ENCODE measurements at places on chromosomes 12 and 14.

- DNase-seq: no peak
Observed at GRCh38 chr14:103740991-103741689, 25.5 kb downstream of the ZFYVE21 start.

- DNase-seq: no peak
Observed at GRCh38 chr14:104587641-104588040, 8.1 kb downstream of the C14orf180 start.

- DNase-seq: no peak
Observed at GRCh38 chr12:119642986-119643385, 24.9 kb upstream of the PRKAB1 start.

GRCh38 chr12:52437508-52437907 is 3.3 kb upstream of the KRT75 start:
- no peak for DNase-seq

- no peak for DNase-seq
Observed at GRCh38 chr14:91388551-91388975, 29.1 kb downstream of the CCDC88C start.

DNA sequence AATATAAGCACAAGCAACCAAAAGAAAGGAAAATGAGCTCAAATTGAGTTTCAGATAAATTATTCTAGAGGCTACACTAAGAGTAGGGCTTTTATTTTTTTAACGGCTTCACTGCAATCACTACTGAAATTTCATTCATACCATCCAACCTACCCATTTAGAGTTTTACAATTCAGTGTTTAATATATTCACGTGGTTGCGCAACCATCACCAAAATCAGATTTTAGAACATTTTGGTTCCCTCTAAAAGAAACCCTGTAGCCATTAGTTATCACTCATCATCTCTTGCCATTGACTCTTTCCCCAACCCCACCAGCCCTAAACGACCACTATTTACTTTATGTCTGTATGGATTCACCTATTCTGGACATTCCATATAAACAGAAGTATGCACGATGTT is 401.5 kb downstream of the MDGA2 start:
- DNase-seq: no peak

- DNase-seq: no peak
Observed at GRCh38 chr12:68259318-68259940, 6.0 kb upstream of the IL22 start.

DNA sequence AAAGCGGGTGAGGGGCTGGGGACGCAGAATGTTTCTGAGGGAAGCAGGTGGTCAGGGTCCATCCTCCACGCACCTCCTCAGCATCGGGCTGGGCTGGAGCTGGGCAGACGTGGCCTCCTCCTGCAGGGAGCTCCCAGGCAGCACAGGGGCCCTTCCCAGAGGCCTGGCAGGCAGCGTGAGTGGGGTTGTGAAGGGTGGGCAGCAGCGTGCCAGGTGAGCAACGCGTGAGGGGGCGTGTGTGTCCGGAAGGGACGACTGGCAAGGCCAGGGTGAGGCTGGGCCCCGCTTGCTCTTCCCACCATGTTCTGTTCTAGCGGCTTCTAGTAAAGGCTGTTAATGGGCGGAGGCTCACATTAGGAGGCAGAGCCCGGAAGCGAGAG is 17.1 kb downstream of the ANKRD9 start:
- no peak for DNase-seq

GRCh38 chr12:27619308-27619707 is 76.9 kb upstream of the REP15 start:
- no peak for DNase-seq

DNA sequence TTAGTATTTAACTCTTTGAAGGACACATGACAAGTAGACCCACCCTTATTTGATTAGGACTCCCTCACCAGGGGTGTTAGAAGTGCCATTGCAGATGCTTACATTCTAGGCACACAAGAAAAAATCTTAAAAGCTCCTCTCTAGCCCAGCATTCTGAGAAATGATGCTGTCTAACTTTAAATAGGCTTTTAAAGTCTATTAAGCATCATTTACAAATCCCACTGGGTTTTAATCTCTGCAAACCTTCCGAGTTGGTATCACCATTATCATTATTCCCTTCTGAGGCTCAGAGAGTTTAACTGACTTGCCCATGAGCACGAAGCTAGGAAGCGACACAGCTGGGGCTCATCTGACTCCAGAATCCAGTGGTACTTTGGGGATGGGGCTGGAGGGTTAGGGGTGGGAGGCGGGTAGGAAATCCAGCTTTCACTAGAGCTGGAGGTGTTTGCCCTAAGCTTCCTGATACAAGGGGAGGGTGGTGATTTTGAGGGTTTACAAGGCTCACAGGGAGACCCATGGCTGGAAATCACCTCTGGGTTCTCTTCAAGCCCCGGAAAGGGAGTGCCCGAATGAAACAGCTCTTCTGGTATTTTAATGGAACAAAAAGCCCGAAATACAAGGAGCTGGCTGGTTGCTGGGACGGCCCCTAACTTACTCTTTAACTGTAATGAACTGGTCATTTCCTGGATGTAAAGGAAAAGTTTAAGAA is 109.2 kb upstream of the FUT8 start:
- no peak for DNase-seq

GRCh38 chr14:57660208-57660607 is 166.6 kb upstream of the CCDC198 start:
- DNase-seq: no peak

DNA sequence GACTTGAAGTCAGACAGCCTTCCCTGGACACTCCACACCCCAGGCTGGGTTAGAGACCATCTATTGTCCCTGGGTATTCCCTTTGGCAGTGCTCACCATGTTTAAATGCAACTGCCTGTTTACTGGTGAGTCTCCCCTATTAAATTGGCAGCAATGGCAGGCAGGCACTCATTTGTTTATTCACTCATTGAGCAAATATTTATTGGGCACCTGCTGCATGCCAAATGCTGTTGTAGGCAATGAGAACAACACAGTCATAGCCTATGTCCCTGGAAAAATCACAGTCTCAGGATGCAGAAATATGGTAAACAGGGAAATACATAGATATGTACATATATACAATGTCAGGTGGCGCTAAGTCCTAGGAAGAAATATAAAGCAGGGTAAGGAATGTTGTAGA is 212.8 kb downstream of the SUDS3 start:
- no peak for DNase-seq

DNA sequence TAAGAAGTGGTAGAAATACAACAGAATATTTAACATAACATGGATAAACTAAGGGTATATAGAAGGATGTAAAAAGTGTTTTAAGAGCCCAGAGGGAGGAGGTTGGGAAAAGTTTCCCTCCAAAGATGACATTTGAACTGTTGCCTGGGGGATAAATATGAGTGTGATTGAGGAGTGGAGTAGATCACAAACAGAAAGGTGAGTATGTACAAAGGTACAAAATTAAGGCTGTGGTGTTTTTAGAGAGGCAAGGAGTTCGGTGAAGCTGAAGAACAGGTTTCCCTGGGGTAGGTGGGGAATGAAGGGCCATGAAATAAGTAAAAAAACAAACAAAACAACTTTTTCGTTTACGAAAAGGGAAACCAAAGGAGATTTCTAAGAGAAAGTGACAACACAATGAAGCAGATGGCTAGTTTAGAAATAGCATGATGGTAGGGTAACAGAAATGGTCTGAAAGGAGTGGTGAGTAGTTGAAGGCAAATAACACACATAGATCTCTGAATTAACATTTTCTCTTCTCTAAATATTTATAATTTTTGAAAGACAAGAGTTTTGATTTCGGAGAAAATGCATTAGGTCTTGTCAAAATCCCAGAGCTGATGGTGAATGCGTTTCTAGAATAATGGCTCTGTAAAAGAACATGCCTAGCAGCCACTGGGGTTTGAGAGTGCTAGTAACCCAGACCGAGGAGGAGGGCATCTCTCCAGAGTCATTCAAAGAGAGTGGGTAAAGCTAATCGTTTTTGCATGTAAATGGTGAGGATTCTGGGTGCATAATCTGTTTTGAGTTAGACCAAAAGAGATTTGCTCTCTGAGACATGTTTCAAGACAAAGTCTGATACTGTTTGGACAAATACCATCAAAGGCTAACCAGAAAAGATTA is 240.4 kb upstream of the DCN start:
- no peak for DNase-seq

GRCh38 chr12:33129500-33129899 is 232.9 kb upstream of the PKP2 start:
- no peak for DNase-seq

DNA sequence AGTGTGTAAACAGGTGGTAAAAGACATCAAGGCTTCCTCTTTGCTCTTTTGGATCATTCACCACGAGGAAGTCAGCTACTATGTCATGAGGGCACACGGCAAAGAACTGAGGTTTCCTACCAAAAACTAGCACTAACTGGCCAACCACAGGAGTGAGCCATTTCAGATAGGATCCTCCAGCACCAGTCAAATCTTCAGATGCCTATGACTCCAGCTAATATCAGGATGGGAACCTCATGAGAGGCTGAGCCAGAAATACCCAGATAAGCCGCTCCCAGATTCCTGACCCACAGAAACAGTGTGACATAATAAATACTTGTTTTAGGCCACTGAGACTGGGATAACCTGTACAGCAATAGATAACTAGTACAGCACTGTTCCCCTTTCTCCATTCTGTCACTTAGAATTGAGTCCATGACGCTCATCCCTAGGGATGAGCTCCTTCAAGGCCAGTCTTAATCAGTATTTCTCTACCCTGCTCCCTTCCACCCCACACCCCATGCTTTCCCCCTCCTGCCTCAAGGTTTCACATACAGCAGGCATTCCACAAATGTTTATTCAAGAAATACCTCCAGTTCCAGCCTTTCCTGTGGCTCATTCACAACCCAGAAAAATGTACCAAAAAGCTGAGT is 68.4 kb downstream of the PPM1H start:
- DNase-seq: no peak

DNA sequence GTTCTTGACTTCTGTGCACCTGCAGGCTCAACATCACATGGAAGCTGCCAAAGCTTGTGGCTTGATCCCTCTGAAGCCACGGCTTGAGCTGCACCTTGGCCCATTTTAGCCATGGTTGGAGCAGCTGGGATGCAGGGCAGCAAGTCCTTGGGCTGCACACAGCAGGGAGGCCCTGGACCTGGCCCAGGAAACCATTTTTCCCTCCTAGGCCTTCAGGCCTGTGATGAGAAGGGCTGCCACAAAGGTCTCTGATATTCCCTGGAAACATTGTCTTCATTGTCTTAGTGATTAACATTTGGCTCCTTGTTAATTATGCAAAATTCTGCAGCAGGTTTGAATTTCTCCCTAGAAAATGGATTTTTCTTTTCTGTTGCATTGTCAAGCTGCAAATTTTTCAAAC is 394.1 kb upstream of the FAR2 start:
- no peak for DNase-seq

- DNase-seq: no peak
Observed at GRCh38 chr12:1583421-1584078, 10.8 kb downstream of the FBXL14 start.

- DNase-seq: no peak
Observed at GRCh38 chr12:60947533-60947932, 1312.7 kb upstream of the USP15 start.

- no peak for DNase-seq
Observed at GRCh38 chr14:23525611-23526010, 26.0 kb downstream of the ZFHX2 start.

- no peak for DNase-seq
Observed at GRCh38 chr12:5941907-5942306, 3.2 kb downstream of the ANO2 start.

DNA sequence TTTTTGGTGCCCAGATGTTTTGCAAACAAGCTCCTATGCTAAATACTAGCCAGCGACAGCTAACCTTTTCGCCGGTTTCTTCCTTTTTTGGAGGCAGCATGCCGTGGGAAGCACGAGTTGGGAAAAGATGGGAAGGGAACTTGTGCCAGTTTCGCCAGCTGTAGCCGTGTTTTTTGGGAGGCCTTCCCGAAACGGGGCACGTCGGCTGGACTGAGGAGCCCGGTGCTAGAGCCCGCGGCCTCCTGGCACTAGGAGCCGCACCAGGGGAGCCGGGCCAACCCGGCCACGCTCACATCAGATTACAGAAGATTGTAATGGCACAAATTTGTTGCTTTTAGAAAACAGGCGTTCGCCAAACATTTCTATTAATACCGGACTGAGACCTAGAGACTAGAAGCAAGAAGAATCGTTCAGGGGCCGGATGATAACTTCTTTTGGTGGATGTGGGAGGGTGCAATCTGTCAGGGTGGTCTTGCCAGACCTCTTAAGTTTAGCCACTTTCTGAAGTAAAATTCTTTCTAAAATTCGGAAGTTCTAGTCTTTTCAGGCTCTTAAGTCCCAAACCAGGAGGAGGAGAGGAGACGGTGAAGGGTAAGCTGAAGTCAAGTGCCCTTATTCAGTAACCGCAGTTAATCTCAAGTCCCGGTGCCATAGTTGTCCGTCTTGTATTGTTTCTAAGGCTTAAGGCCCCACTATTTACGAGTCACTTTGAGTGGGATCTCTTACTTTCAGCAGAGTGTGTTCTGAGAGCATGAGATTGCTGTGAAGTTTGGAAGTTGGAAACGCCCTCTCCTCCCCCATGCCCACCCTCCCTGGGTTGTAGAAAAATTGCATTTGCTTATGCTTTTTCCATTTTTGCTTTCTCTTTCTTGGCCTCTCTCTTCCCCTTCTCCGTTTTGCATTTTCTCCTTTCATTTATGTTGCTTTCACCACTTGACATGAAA is 1.3 kb downstream of the RASSF3 start:
- no peak for DNase-seq

DNA sequence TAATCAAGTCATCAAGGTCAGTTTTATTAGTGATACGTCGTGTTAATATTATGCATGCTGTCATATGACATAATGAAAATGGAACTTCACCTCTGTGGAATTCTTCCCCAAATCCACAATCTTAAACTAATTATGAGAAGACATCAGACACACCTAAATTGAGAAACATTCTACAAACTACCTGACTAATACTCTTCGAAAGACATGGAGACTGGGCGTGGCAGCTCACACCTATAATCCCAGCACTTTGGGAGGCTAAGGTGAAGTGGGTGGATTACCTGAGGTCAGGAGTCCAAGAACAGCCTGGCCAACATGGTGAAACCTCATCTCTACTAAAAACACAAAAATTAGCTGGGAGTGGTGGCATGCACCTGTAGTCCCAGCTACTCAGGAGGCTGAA is 33.3 kb upstream of the KRAS start:
- no peak for DNase-seq

DNA sequence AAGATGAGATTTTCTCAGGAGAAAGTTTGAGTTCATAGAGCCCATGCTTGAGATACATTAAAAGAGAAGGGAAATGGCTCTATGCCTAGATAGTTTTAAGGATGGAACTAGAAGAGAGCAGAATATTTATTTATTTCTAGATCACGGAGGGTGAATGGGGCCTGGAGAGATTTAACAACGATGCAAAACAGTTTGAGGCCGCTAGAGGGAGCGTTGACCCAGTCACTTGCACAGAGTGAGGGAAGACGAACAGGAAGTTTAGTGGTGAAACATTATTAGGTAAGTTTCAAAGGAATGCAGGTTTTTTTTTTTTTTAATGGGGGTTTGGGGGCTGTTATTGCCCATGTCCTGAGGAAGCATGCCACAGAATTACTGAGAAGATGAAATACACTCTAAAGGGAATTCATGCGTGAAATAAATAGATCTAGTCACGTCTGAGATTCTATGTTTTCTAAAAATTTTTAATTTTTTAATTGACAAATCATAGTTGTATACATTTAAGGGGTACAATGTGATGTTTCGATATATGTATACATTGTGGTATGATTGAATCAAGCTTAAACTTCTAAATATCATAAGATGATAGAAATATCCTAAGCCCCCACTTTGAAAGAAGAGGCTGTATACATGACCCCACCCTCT is 14.8 kb upstream of the PPP1R1A start:
- peak; percentile 34 for DNase-seq

- no peak for DNase-seq
Observed at GRCh38 chr14:105475269-105476096, 862 bp downstream of the CRIP2 start.

Measured in stimulated activated CD8-positive, alpha-beta memory T cell treated with anti-CD3 and anti-CD28 coated beads, Interleukin-4, amount 100 ng/mL, for 4 hours (primary cell).